ENCODE measurements at places on chromosomes 12 and 14. TPM values are rescaled to one million over a fixed set of nuclear protein-coding genes. Genes with fewer than 3 reads are reported as not detected.

The C12orf56 gene
- total RNA-seq = not detected

The FZD10 gene
- 1.5 TPM for total RNA-seq

The CLEC4C gene
- total RNA-seq = not detected

The FOXA1 gene
- not detected for total RNA-seq

The BDKRB2 gene
- 4.6 TPM for total RNA-seq

- H3K36me3 ChIP-seq = no peaks in the 10 kb centered on the region
- H3K4me1 ChIP-seq = no peaks in the 10 kb centered on the region
- no peaks in the 10 kb centered on the region for H3K27me3 ChIP-seq
- no peak for DNase-seq
- no peak overlapping the region for H3K27ac ChIP-seq
Observed at GRCh38 chr14:87014856-87015255, 978.1 kb downstream of the GALC start.

DNA sequence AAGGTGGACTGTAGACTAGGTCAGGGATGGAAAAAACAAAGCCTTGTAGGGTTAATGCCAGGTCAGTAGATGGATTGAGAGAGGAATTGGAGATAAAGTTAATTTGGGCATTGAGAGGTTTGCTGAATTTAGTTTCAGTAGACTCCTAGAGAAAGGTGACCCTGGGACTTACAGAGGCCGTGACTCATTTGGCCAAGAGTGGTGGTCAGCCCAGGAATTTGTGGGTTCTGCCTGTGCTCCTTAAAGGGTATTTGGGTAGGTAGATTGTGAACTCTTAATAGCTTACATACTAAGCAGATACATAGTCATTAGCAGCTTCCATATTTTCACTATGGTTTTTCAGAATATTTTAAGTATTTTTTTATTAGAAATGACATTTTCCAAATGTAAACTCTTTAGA, 21.8 kb downstream of the PLEKHA5 start:
- no peak overlapping the region for H3K27ac ChIP-seq
- no peaks in the 10 kb centered on the region for H3K27me3 ChIP-seq
- no peak overlapping the region for H3K4me3 ChIP-seq
- no peaks in the 10 kb centered on the region for H3K4me1 ChIP-seq
- DNase-seq = no peak
- H3K36me3 ChIP-seq = no peaks in the 10 kb centered on the region

GRCh38 chr12:130764475-130765185, 48.5 kb upstream of the RIMBP2 start:
- no peaks in the 10 kb centered on the region for H3K36me3 ChIP-seq
- no peak overlapping the region for H3K27ac ChIP-seq
- H3K4me3 ChIP-seq = no peak overlapping the region
- H3K27me3 ChIP-seq = no peaks in the 10 kb centered on the region

- no peak overlapping the region for H3K27ac ChIP-seq
- no peak overlapping the region for H3K4me3 ChIP-seq
- no peaks in the 10 kb centered on the region for H3K4me1 ChIP-seq
- H3K27me3 ChIP-seq = no peaks in the 10 kb centered on the region
Observed at GRCh38 chr12:42426746-42427145, 100.8 kb downstream of the PPHLN1 start.

- H3K27me3 ChIP-seq = no peaks in the 10 kb centered on the region
- H3K27ac ChIP-seq = no peak overlapping the region
- DNase-seq = no peak
- no peaks in the 10 kb centered on the region for H3K4me1 ChIP-seq
- H3K36me3 ChIP-seq = no peaks in the 10 kb centered on the region
Observed at GRCh38 chr14:70755655-70756054, 53.7 kb downstream of the MAP3K9 start.

GRCh38 chr12:113467502-113468364, 3.9 kb downstream of the LHX5 start:
- no peaks in the 10 kb centered on the region for H3K36me3 ChIP-seq
- peaks cover 19% of the 10 kb centered on the region for H3K27me3 ChIP-seq
- DNase-seq = no peak
- H3K4me1 ChIP-seq = no peaks in the 10 kb centered on the region
- no peak overlapping the region for H3K4me3 ChIP-seq
- H3K27ac ChIP-seq = no peak overlapping the region

DNA sequence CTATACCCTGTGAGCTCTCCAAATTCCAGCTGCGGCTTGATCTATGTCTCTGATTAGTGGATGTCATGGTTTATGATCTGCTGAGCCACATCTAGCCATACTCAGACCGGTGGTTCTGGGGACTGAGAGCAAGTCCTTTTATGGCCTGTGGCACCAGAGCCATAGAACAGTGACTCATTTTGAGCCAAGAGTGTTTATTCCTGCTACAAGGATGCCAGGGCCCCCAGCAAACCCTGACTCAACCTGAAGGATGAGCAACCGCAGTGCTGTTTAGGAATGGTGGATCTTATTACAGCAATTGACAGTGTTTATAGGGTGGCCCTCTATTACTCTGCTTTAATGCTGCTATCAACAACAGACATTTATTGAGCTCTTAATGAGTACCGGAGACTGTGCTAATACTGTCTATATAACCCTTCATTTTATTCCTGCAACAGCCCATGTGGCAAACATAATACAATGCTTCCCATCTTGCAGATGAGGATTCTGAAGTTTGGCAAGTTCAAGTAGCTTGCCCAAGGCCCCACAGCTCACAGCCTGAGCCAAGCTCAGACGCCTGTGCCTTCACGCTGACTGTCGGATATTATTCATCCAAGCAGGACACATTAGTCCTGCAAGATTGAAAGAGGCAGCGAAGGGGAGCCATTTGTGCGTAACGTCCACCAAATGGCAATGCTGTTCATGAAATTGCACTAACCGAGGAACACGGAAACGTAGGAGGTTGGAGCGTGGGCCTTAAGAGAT, 273.6 kb upstream of the PWP1 start:
- H3K4me3 ChIP-seq = no peak overlapping the region
- no peaks in the 10 kb centered on the region for H3K4me1 ChIP-seq
- H3K36me3 ChIP-seq = no peaks in the 10 kb centered on the region

DNA sequence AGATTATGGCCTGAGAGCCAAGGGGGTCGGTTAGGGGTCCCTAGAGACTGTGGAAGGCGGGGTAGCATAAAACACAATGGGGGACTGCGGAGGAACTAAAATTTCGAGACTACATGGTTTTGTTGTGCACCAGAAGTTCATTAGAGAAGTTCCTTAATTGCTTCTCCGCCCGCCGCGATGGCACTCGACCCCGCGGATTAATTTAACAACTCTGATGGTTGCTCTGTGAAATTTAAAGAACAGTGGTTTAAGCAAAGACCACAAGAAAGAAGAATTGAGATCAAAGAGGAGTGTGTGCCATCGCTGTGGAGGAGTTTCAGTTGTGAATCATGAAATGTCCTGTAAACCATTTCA, 1.4 kb upstream of the CCDC88C start:
- no peak for DNase-seq
- H3K36me3 ChIP-seq = no peaks in the 10 kb centered on the region
- H3K27me3 ChIP-seq = no peaks in the 10 kb centered on the region
- peak overlapping the region; percentile 15 for H3K4me3 ChIP-seq
- peak overlapping the region; percentile 11 for H3K27ac ChIP-seq
- no peaks in the 10 kb centered on the region for H3K4me1 ChIP-seq
